ENCODE measurements at places on chromosomes 3 and 15.

- no peak for DNase-seq
Observed at GRCh38 chr3:183028416-183028815, 48.1 kb upstream of the DCUN1D1 start.

GRCh38 chr15:28982886-28983285, 97.1 kb downstream of the APBA2 start:
- DNase-seq: no peak

- no peak for DNase-seq
Observed at GRCh38 chr3:78647726-78648125, 1120.1 kb downstream of the ROBO1 start.

DNA sequence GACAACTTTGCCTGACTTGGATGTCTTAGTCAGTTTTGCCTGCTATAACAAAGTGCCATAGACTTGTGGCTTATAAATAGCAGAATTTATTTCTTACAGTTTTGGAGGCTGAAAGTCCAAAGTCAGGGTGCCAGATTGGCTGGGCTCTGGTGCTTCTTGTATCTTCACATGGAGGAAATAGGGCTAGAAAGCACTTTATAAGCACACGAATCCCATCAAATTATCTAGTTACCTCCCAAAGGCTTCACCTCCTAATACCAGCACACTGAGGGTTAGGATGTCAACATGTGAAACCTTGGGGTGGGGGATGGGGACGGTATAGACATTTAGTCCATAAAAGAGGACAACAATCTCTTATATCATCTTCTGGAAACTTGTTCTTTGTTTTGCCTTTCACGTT, 116.8 kb downstream of the SQOR start:
- DNase-seq: no peak

DNA sequence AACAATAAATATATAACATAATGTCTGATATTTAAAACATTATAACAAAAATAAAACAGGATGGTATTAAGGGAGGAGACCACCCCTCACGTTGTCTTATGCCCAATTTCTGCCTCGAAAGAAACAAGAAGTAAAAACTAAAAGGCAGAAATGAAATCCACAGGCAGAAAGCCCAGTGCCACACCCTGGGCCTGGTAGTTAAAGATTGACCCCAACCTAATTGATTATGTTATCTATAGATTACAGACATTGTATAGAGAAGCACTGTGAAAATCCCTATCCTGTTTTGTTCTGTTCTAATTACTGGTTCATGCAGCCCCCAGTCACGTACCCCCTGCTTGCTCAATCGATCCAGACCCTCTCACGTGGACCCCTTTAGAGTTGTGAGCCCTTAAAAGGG, 22.3 kb upstream of the ACP3 start:
- DNase-seq: no peak

- DNase-seq: peak; percentile 75
Observed at GRCh38 chr3:122233101-122233952, 49.9 kb downstream of the CASR start.

DNA sequence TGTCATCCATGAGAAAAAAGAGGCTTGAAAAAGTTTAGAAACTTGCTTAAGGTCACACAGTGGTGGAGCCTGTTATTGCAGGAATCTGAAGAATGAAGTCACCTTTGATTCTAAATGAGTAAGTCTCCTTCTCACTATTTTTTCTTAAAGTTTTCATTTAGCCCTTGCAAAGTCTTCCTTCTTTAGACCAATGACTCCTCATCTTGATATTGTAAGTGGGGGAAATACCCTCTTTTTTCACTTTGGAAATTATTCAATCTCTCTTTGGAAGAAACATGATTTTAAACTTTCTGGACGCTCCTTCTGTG, 787 bp upstream of the SLMAP start:
- no peak for DNase-seq

DNA sequence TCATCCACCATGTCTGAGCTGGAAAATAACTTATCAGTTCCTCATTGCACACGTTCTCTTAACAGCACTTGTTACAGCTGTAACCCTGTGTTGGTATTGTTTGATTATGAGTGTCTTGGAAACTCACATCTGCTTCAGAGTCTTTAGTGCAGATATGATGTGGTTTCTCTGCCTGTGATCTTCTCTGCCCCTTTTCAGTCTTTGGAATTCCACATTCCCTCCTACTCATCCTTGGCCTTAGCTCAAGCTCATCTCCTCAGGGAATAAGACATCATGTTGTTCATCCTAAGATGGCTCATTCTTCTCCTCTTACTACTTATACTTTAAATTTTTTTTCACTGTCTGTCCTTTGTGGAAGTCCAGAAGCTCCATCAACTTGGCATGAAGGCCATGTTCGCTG, 77.7 kb downstream of the SYNPR start:
- no peak for DNase-seq

- DNase-seq: peak; percentile 85
Observed at GRCh38 chr15:38072348-38073177, 138.1 kb downstream of the TMCO5A start.

- no peak for DNase-seq
Observed at GRCh38 chr15:66675446-66675845, 26.6 kb upstream of the SMAD6 start.

GRCh38 chr3:46908294-46908985, 30.9 kb downstream of the PTH1R start:
- DNase-seq: peak; percentile 55

DNA sequence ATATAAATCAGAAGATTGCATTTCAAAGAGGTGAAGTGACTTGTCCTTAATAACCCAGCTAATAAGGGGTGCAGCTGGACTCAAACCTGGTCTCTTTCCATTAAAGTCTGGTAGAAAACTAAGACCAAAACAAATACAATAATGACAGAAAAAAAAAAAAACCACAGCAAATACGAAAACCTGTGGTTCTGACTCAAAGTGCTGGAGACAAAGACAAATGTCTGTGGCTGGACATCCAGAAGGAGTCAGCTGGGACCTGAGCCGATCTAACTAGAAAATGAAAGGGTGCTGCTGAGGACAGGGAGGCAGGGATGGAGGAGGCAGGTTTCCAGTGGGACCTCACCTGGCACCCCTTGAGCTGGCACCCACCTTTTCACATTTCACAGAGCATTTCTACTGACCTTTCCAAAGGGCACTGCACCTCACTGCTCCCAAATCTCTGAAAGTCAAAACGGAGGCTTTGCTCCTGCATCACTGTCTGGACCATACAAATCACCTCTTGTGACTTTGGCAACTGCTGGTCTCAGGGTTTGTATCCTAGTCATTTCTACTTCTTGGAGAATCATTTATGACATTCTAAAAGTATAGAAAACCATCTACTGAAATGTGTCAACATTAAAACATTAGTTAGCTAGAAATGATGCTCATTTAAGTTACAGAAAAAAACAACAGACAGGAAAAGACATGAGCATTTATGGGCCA, 61.7 kb downstream of the CCNL1 start:
- DNase-seq: no peak

GRCh38 chr3:187550446-187550845, 119.7 kb downstream of the SST start:
- DNase-seq: no peak

GRCh38 chr3:178271740-178272387, 264.4 kb upstream of the KCNMB2 start:
- DNase-seq: no peak

- DNase-seq: no peak
Observed at GRCh38 chr15:86690566-86690965, 610.9 kb downstream of the AGBL1 start.

DNA sequence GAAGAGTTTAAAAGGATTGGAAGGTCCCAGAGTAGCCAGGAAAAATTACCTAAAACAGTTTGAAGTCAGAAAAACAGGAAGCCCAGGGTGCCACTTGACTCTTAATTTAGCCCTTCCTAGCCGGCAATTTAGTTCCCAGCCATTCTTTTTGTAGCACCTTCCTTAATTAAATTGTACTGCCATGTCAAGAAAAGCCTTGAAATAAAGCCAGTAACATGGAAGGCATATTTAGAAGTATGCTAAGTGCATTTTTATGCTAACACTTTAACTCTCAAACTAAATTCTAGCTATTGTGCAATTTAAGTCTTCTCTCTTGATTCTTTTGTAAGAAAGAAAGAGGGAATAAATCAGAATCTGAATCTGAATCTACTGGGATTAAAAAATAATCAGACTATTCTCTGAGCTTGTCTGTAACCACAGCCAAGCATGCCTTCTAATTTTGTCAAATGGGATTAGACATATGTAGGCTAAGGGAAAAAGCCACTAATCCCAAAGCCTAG, 43.2 kb downstream of the MAP3K13 start:
- no peak for DNase-seq

- DNase-seq: no peak
Observed at GRCh38 chr3:178900029-178900646, 171.5 kb downstream of the ZMAT3 start.

- no peak for DNase-seq
Observed at GRCh38 chr15:74835312-74835823, 7.6 kb downstream of the ULK3 start.

- DNase-seq: peak; percentile 77
Observed at GRCh38 chr15:98311566-98312188, 336.7 kb upstream of the IGF1R start.

- DNase-seq: no peak
Observed at GRCh38 chr3:140465988-140466387, 211.9 kb upstream of the TRIM42 start.

DNA sequence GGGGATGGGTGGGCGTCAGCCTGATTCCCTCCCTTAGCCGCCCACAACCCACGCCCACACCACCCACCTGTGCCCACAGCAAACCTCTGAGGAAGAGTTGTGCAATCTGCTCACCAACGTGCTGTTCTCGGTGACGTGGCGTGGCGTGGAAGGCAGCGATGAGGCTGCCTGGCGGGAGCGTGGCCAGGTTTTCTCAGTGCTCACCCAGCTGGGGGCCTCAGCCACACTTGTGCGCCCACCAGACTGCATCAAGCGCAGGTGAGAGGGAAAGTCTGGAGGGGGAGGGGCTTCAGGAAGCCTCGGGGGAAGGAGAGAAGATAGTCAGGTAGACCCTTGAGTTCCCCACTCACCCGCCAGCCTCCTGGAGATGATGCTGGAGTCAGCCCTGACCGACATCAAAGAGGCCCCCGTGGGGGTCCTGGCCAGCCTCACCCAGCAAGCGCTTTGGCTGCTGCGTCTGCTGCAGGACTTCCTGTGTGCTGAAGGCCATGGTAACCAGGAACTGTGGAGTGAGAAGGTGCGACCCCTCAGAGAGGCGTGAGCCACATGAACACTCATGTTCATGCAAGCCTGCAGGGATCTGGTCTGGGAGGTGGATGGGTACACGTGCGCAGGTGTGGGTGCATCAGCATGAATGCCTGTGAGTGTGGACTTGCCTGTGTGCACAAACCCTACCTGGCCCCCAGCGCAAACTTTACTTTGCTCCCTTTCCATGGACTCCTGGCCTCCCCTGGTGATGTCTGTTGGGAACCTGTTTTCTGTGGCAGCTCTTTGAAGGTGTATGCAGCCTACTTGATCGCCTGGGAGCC, 21.7 kb downstream of the NBEAL2 start:
- peak; percentile 61 for DNase-seq

DNA sequence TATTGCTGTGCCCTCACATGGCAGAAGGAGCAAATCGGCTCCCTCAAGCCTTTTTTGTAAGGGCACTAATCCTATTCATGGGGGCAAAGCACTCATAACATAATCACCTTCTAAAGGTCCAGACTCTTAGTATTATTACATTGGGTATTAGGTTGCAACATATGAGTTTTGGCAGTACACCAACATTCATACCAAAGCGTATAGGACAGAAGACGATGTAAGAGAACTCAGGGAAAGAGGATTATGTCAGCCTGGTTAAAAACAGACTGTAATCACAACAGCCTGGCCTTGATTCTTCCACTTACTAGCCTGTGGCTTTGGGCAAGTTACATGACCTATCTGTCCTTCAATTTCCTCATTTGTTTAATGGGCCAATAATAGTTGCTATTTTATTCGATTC, 828.5 kb upstream of the NECTIN3 start:
- DNase-seq: no peak

- no peak for DNase-seq
Observed at GRCh38 chr3:46479696-46480095, 15.0 kb upstream of the LTF start.

DNA sequence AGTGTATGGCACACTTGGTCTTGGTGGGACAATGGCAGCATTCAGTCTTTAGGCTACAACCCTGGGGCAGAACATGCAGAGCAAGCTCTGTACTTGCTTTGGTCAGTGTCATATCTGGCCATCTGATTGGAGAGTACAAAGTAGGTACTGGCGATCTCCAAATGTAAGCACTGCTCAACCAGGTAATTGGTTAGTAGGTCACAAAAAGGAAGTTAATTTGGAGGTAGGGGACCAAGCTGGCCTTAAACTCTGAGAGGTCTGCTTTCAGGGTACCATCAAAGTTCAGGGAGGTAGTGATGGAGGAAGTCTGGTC, 3.3 kb upstream of the ABHD5 start:
- DNase-seq: no peak

DNA sequence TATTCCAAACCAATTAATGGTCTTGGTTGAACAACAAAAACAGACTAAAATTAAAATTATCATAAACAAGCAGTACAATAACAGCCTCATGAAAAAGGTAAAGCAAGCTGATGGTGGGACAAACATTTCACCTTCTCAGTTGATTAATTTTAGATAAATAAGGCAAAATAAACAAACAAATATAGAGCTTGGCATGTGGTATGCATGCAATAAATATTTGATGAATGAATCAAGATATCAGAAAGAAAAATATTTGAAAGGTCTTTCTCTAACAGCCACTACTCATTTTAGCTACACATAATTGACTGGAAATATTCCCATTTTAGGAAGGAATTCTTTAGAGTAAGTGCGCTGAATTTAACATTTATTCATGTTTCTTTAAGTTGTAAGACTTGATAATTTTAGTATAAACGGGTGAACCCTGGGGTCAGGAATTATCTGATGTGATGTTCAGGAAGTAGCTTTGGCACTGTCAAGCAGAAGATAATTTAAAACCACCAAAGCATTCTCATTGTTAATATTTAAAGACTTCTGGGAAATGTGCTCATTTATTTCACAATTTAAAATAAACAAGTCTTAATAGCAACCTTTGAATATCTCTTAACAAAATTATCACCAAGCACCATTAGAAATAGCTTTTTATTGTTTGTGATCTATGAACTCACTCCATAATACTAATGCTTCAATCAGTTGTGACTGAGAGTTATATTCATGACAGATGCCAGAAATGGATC, 372.3 kb upstream of the TGFBR2 start:
- no peak for DNase-seq

DNA sequence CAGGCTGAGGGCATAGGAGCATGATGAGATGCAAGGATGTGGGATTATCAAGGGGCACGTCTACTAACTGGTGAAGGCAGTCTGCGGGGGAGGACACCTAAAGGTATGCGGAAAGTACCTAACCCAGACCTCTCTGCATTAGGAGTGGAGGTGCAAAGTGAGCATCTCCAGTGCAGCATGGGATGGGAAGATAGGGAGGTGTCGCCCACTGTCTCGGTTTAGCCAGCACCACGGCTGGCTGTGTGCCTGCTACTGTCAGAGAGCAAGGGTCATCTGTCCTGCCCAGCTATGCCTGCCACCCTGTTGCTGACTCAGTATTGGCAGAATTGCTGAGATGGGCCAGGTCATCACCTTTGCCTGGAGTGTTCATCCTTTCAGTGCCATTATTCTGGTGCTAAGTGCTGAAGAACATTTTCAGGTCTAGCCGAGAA, 40.1 kb downstream of the OXNAD1 start:
- no peak for DNase-seq

Measured in spleen (tissue), 13 donors.